ENCODE measurements at places on chromosomes 2 and 18.

DNA sequence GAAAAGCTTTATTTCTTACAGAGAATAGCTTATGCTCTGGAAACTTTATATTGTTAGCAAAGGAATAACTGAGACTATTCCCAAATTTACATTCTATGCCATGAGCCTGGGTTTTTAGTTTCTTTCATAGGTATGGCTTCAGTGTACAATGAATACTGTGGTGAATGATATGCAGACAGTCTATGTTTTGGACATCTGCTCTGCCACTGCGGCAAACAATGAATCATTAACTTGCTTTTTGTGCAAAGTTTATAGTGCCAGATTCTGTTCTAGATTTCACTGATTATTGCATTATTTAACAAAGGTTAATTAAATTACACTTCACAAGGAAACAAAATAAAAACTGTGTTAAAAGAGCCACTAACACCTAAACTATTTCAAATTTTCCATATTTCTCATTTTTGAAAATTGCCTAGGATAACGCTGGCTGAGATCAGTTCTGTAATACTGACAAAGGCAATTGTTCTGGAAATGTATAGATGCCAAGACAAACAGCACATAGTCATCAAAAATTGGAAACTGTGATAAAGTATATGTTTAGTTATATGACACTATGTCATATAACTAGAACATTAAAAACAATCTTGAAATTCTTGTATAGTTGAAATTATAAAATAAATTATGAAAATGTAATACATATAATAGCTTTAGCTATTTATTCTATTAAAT, 74.7 kb downstream of the ITSN2 start:
- DNase-seq: no peak

- DNase-seq: no peak
Observed at GRCh38 chr2:121093692-121094091, 191.3 kb downstream of the TFCP2L1 start.

- peak; percentile 56 for DNase-seq
Observed at GRCh38 chr2:69989009-69989408, 27.6 kb upstream of the ASPRV1 start.

DNA sequence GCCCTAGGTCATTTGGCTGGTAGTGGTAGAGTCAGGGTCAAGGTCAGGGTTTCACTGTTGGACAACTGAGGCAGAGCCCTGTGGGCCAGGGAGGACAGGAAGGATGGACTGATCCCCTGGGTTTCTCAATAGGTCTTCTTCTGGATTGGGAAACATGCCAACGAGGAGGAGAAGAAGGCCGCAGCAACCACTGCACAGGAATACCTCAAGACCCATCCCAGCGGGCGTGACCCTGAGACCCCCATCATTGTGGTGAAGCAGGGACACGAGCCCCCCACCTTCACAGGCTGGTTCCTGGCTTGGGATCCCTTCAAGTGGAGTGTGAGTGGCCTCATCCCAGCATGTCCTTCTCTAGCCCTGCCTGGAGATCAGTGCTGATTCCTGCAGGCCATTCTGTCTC, 18.1 kb downstream of the VIL1 start:
- no peak for DNase-seq

DNA sequence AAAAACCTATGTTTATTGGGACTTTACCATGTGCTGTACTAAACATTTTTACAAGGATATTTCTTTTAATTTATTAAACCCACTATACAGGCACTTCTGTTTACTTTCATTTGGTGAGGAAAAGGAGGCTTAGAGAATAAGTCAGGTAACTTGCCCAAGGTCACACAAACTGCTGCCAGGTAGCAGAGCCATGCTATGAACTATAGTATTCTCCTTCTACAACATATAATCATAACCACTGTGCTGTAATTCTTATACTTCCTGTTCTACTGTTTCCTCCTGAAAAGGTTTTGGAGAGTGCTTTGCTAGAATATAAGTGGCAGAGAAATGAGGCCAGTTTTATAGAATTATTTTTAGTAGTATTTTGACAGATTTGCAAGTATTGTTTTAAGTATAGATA, 29.5 kb downstream of the SLC39A10 start:
- no peak for DNase-seq

- DNase-seq: no peak
Observed at GRCh38 chr2:202566286-202566685, 68.5 kb upstream of the FAM117B start.

Measured in colonic mucosa (tissue), 4 donors.